Stimulated activated CD8-positive, alpha-beta memory T cell treated with anti-CD3 and anti-CD28 coated beads, Interleukin-15, amount 100 ng/mL, for 1 hour (primary cell): ENCODE measurements at places on chromosomes 6 and 20.

- DNase-seq: no peak
Measured at GRCh38 chr6:130906736-130907381, 79.7 kb downstream of the SMLR1 start.

GRCh38 chr6:72835749-72836148 lies 213.9 kb downstream of the KCNQ5 start:
- DNase-seq: no peak

- DNase-seq: no peak
Measured at GRCh38 chr20:19552221-19553180, 205.6 kb upstream of the RIN2 start.

- DNase-seq: no peak
Measured at GRCh38 chr6:111087871-111088667, 766 bp downstream of the SLC16A10 start.

DNA sequence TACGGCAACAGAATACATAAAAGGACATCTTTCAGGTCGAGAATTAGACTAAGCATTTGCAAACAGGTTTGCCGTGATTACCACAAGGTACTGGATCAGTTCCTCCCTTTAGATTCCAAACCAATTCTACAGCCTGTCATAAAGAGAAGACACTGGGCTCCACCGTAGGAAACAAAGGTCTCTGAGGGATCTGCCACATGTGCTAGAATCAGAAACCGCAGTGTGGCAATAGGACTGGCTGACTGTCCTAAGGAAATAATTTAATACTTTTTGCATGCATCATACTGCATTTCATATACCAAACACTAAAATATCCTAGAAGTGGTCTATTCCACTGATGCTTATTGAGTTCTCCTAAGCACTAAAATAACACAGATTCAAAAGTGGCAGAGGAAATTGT lies 59.2 kb downstream of the POPDC3 start:
- DNase-seq: no peak
